ENCODE measurements at places on chromosomes 16 and 17. TPM values are rescaled to one million over a fixed set of nuclear protein-coding genes. Genes with fewer than 3 reads are reported as not detected.

The CD300H gene
- not detected for polyA plus RNA-seq

The GAS7 gene
- polyA plus RNA-seq, result 21.2 TPM

The JPH3 gene
- 0.46 TPM for polyA plus RNA-seq

The IRX3 gene
- polyA plus RNA-seq, result 22.6 TPM

The KRTAP3-2 gene
- polyA plus RNA-seq, result not detected

The TRIM25 gene
- 10.0 TPM for polyA plus RNA-seq

The TBX6 gene
- polyA plus RNA-seq, result 1.1 TPM

The HSF4 gene
- polyA plus RNA-seq, result 65.4 TPM

Measured in stomach (tissue), 19 donors.